IMR-90 (cell line): ENCODE measurements at places on chromosomes 4 and X. TPM values are rescaled to one million over a fixed set of nuclear protein-coding genes. Genes with fewer than 3 reads are reported as not detected.

DNA sequence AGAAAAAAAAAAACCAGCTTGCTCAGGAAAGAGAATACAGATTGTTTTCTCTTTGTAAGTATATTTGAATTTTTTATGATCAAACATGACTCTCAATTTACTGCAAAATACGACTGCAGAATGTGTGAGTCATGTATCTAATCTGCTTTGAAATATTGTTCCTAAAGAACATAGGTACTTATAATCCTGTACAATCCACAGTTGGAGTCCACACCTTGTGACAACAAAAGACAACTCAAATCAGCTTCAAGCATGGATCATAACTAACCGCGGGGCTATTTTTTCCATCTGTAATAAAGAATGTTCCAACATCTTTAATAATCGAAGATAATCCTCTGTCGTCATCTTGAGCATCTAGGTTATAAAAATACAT lies 77.8 kb upstream of the STIM2 start:
- DNase-seq, result no peak

DNA sequence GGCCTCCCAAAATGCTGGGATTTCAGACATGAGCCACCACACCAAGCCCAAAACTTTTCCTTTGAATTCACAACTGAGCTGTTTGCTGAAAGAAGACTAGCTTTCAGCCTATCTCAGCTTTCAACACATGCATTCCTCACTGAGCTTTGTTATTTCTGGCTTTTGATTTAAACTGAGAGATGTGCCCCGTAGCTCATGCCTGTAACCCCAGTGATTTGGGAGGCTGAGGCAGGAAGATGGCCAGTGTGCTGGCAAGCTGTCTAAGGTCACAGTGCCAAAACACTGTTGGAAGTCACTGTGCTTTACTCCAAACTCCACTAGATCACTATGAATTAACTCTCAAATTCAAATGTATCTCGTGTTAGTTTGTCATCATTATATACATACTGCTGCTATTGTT lies 779.5 kb downstream of the TRIML1 start:
- DNase-seq, result no peak

- DNase-seq, result no peak
These were observed 161.7 kb downstream of the AFAP1 start for GRCh38 chr4:7777871-7778509.

DNA sequence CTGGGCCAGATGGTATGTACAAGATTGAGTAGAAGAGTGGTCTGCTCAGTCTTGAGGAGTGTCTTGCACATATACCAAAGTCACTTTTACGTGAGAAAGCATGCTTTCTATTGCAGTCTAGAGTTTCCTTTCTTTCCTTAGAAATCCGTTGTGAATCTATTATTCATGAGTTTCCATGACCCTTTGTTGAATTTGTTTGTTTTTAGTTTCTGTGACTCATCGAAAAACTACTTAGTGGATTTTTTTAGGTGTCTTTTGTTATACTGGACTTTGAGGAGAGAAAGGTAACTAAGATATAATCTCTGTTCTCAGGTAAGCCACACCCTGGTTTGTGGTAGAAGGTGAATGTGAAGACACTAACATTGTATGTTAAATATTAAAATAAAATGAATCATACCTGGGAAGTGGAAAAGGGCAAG lies 23.0 kb downstream of the GALNT7 start:
- peak; percentile 52 for DNase-seq

DNA sequence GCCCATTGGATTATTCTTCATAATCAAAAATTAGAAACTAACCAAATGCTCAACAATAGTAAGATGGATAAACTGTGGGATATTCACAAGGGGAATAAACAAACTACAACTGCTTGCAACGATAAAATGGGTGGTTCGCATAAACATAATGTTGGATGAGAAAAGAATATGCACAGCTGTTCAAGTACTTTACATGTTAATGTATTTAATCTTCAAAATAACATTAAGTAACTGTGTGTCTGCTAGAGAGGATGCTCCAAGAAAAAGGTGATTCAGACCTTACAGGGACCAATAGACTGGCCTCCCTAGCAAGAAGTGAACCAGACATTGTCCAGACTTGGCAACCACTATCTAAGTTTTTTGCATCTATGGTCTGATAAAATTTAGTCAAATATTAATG lies 2.3 kb downstream of the PFKFB1 start:
- DNase-seq, result no peak

GRCh38 chrX:72430405-72430968 lies 124.8 kb upstream of the CITED1 start:
- DNase-seq, result no peak

GRCh38 chr4:187017147-187017546 lies 293.5 kb upstream of the FAT1 start:
- no peak for DNase-seq

DNA sequence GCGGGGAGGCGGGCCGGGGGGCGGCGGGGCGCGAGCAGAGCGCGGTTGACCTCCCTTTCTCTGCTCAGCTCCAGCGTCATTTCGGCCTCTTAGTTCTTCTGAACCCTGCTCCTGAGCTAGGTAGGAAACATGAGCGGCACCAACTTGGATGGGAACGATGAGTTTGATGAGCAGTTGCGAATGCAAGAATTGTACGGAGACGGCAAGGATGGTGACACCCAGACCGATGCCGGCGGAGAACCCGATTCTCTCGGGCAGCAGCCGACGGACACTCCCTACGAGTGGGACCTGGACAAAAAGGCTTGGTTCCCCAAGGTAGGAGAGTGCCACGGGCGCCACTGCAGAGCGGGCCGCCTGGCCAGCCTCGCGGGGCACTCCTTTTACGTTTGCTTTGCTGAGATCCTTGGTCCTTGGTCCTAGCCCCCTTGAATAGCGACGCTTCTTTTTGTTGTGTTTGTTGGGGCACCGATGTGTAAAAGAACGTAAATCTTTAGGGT lies at the start of gene HTATSF1:
TSS of gene HTATSF1 (plus strand) at position 37 of the 497 bp plus-strand sequence. CDS start at position 130, 93 bp downstream.
- no peak for DNase-seq

DNA sequence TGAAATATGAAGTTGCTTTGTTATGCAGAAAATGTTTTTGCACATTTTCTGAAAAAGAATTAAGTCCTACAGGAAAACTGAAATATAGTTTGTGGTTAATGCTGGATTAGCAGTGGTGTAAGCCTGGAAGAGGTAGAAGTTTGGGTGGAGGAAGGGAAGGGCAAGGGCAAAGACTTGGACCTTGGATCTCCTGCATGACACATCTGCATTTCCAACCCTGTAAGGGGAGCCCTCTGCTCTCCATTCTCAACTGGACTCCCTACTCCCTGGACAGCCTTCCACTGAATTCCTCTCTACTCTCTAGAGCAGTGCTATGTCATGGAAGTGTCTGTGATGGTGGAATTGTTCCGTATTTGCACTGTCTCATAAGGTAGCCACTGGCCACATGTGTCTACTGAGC lies 4.6 kb downstream of the CASP6 start:
- DNase-seq, result no peak

DNA sequence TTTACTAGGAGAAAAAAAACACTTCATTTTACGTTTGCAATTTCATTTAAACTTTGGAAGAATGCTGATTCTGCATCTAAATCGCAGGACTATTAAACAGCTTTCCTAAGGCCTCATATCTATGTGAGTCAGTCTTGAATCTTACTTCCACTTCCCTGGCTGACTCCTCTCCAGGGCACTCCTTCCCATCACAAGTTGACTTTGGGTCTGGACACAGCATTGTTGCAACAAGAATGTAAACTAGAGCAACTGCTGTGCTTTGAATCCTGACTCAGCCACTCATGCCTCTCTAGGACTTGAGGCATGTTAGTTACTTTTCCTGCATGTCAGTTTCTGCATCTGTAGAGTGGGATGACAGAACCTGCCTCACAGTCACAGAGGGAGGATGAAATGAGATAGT lies 413.8 kb downstream of the FAT4 start:
- DNase-seq, result peak; percentile 98

- DNase-seq, result no peak
These were observed 64.4 kb downstream of the HADH start for GRCh38 chr4:108054025-108054638.

GRCh38 chr4:109921384-109921808 lies 8.7 kb downstream of the EGF start:
- peak; percentile 86 for DNase-seq

- no peak for DNase-seq
These were observed 147.6 kb downstream of the ATRX start for GRCh38 chrX:77638397-77638796.

DNA sequence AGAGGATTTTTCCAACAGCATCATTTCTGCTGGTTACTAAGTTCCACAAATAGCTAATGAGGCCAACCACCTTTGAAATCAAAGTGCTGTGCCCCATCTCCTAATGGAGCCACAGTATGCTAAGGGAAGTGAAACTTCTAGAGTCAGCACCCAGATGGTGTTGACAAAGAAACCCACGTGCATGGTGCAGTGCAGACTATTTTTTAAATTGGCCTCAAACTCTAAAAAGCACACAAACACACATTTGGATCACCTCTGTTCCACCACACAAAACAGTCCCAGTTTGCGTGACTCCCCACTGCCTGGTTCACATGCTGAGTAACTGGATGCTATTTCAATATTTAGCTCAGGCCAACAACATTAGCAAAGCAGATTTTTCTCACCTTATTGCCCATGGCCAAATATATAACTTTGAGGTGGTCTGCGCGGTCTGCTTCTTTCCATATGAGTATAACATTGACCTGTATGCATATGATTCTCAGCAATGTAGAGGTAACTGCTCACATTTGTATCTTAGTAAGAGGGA lies 69.9 kb downstream of the AMELX start:
- DNase-seq, result no peak

DNA sequence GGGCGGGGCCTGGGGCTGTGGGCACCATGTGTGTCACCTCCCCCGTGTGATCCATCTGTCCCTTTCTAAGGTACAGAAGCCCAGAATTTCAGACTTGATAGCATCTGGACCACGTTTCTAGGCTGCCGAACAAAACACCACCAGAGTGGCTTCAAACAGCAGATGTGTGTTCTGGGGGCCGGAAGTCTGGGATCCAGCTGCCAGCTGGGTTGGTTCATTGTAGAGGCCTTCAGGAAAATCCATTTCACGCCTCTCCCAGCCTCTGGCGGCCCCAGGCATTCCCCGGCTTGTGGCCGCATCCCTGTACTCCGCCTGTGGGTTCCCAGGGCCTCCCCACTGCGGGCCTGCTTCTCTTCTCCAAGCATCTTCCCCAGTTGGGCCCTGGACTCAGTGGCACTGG lies 39.6 kb upstream of the GPR78 start:
- DNase-seq, result no peak

DNA sequence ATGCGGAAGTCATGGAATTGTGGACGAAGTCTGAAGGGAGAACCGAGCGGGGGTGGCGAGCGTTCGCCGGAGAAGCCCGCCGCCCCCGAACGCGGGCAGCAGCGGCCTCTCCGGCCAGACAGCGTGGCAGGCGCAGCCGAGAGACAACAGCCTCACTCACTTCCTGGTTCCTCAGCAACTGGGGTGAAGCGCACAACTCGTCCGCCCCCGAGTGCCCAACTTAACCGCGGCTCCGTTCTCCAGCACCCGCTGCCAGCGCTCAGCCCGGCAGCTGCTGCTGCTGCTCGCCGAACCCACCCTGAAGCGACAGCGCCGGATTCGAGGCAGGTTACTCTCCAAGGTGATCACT lies 68.0 kb downstream of the NOCT start:
- peak; percentile 69 for DNase-seq

DNA sequence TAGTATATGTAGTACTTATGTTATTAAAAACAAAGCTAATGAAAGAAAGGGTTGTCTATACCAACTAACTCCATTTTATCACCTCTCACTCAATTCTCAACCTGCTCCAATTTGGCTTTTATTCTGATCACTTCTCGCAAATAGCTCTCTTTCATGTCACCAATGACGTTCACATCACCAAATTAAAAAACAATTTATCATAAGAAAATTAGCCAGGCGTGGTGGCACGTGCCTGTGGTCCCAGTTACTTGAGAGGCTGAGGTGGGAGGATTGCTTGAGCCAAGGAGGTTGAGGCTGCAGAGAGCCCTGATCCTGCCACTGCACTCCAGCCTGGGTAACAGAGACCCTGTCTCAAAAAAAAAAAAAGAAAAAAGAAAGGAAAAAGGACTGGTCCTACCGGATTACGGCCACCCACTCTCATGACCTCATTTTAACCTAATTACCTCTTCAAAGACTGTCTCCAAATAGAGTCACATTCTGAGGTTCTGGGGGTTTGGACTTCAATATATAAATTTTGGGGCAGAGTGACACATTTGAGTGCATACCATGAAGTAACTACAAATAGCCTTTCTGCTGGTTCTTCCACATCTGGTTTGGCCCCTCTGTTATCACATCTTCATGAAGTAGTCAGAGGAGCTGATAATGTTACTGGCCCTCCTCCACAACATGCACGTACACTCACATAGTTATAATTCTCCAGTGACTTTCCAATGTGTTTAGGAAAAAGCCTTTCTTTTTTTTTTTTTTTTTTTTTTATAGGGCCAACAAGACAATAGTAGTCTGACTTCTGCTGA lies 15.8 kb upstream of the RBMX start:
- DNase-seq, result peak; percentile 53

DNA sequence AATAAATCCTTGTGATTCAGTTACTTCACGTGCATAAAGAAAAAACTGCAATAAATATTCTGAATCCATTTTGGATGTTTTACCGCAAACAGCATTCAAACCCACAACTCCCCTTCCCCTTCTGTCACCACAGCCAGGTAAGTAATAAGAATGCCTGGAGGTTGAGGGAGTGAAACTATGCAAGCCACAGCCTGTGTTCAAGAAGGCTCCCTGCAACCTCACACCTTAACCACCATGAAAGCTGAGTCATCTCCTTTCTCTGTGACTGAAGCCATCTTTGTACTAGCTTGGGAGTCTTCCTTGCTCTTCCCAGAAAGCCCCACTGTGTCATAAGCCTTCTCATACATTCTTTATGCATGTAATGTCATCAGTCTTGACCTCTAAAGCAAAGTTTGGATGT lies 297.0 kb upstream of the PUDP start:
- DNase-seq, result no peak

- DNase-seq, result no peak
These were observed 275.4 kb upstream of the PITX2 start for GRCh38 chr4:110898290-110898689.

DNA sequence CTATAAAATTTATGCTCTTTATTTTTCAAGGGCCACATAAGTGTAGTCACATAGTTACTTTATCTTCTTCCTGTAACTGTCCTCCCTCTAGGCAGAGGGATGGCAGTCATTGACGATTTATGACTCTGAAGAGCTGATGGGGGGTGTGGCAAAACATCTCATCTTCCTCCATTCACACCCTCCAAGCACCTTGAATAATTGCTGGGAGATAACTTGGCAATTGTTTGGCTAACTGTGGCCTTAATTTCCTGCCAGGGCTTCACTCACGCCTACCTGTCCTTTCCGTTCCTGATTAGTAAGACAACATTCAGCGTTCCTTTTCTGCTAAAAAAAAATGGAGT lies 329.2 kb downstream of the ARHGAP10 start:
- DNase-seq, result no peak

Gene AFP
- total RNA-seq, result 0.56 and 1.3 TPM in 2 replicates

Gene PABPC1L2B
- not detected in 2 replicates for total RNA-seq

Gene ZIC3
- total RNA-seq, result not detected in 2 replicates

Gene GPR50
- not detected in 2 replicates for total RNA-seq

Gene ELF2
- 37.8 and 42.3 TPM in 2 replicates for total RNA-seq

Gene TKTL1
- total RNA-seq, result not detected in 2 replicates

Gene UGT2A1
- total RNA-seq, result not detected in 2 replicates

Gene FAM9C
- not detected in 2 replicates for total RNA-seq

Gene EDA
- under 0.01 TPM in 2 replicates for total RNA-seq

Gene KIF4A
- 19.0 and 24.4 TPM in 2 replicates for total RNA-seq

Gene FMR1NB
- not detected in 2 replicates for total RNA-seq
